ENCODE measurements at places on chromosomes 11 and 22.

GRCh38 chr11:40291329-40291728, 1168.1 kb downstream of the LRRC4C start:
- no peak for DNase-seq

- no peak for DNase-seq
These were observed 1073.3 kb downstream of the TBC1D22A start for GRCh38 chr22:47835726-47836125.

GRCh38 chr11:131767421-131767820, 397.0 kb downstream of the NTM start:
- no peak for DNase-seq

DNA sequence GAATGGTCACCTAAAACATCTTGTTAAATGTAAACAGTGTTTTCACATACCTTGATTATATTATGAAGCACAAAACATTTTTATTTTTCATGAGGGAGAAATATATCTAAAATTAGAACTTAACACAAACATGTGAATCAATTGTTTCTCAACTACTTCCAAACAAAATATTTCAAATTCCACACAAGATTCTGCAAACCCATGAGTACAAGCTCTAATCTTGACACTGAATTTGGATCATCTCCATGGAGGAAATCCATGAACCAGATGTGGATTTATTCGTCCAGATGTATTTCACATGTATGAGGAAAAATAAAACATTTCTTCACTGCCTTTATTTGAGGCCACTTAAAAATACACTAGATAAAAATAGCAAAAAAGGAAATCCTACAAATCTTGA, 184.2 kb downstream of the SBF2 start:
- DNase-seq, result no peak

DNA sequence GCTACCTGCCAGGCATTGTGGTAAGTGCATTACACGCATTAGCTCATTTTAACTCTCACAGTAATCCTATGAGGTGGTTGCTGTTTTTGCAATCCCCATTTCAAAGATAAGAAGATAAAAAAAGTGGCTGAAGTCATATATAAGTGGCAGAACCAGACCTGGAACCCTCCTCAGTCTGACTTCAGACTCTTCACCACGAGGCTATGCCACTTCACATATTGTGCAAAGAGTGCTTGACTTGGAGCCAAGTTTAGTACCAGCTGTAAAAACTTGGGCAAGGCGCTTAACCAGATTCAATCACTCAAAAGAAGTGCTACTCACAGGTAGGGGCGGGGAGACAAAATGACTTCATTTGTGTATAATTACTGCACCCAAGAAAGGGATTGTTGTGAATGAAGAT, 15.3 kb downstream of the BPIFC start:
- no peak for DNase-seq

GRCh38 chr11:71120471-71120896, 131.9 kb downstream of the SHANK2 start:
- no peak for DNase-seq

Data from activated naive CD8-positive, alpha-beta T cell treated with anti-CD3 and anti-CD28 coated beads, Interleukin-2, amount 50 U/mL, for 24 hours (primary cell).